Right lobe of liver (tissue), 6 donors: ENCODE measurements at places on chromosomes 7 and 10. TPM values are rescaled to one million over a fixed set of nuclear protein-coding genes. Genes with fewer than 3 reads are reported as not detected.

DNA sequence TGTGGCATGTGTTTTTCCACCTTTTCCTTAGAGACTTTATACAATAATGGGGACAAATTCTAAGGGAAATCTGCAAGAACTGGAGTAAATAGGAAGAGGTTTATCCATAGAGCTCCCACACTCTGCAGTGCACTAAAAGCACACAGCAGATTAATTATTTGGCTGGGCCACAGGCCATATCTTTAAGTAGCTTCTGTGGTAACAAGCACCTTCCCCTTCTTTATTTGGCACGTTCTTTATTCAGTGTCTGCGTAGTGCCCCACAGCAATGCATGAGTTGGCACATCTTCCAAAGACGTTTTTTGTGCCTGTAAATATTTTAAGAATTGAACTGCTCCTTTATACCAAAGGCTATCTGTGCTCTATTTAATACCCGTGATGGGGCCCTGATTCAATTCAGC, 104.9 kb upstream of the MBL2 start:
- no peaks in the 10 kb centered on the region for H3K4me1 ChIP-seq
- H3K36me3 ChIP-seq, result no peaks in the 10 kb centered on the region
- H3K27me3 ChIP-seq, result no peaks in the 10 kb centered on the region
- DNase-seq, result no peak
- H3K27ac ChIP-seq, result no peak overlapping the region
- H3K4me3 ChIP-seq, result no peak overlapping the region

DNA sequence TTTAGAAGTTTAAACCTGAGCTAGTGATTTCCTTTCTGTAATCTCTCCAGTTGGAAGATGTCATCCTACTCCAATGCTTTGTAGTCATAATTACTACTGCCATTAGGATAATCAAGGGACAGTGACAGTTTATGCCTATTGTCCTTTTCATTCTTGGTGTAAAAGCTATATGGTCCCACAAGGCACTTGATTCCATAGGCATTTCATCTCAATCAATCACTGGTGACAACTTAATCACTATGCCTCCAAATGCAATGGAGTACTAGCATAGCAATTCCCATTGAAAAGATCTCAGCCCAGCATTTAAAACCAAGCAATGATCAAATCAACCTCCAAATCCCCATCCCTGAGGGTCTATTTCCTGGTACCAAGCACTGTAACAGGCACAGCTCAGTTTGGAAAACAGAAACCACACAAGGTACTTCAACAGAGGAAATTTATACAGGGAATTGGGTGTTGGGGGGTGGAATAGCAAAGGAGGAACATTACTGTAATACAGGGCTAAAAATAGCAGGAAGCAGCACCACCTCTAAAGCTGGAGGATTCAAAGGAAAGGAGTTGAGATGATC, 51.0 kb downstream of the FHIP2A start:
- H3K4me1 ChIP-seq, result peaks cover 10% of the 10 kb centered on the region
- no peak overlapping the region for H3K4me3 ChIP-seq
- no peak for DNase-seq
- H3K27me3 ChIP-seq, result no peaks in the 10 kb centered on the region
- H3K27ac ChIP-seq, result no peak overlapping the region

DNA sequence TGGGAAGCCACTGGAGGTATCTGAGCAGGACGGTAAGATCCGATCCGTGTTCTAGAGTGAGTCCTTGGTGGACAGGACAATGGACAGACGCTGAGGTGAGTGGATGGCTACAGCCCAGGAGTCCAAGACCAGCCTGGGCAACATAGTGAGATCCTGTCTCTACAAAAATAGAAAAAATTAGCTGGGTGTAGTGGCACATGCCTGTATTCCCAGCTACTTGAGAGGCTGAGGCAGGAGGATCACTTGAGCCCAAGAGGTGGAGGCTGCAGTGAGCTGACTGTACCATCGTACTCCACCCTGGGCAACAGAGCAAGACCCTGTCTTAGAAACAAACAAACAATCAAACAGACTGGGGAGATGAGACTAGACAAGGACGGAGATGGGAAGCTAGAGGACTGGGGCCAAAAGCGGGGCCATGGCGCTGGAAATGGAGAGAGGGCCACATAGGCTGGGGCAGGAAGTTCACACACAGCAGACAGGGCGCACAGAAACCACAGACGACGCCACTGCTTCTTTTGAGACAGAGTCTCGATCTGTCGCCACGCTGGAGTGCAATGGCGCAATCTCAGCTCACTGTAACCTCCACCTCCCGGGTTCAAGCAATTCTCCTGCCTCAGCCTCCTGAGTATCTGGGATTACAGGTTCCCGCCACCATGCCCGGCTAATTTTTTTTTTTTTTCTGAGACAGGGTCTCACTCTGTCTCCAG, 24.7 kb downstream of the DAGLB start:
- no peaks in the 10 kb centered on the region for H3K36me3 ChIP-seq
- no peak overlapping the region for H3K4me3 ChIP-seq
- no peaks in the 10 kb centered on the region for H3K27me3 ChIP-seq
- DNase-seq, result no peak

GRCh38 chr7:49523870-49524269, 249.6 kb upstream of the VWC2 start:
- H3K36me3 ChIP-seq, result no peaks in the 10 kb centered on the region
- no peak overlapping the region for H3K4me3 ChIP-seq
- H3K27ac ChIP-seq, result no peak overlapping the region

DNA sequence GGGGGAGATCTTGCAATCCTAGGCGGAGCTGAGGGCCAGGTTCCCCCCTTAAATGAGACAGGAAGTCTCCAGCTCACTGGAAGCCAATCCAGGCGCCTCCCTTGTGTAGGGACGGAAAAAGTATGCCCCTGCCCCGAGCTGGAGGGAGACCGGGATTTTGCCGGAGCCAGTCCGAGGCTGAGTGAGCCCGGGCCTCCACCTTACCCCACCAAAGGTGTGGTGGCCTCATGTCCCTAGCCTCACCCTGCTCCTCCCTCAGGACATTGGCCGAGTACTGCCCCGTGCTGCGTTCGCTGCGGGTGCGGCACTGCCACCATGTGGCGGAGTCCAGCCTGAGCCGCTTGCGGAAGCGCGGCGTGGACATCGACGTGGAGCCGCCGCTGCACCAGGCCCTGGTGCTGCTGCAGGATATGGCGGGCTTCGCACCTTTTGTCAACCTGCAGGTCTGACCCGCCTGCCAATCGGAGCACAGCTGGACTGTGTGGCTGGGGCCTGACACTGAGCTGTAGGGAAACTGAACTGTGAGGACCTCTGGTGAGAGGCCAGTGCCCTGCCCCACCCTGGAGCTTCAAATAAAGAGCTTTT, 2.0 kb downstream of the FBXL15 start:
- no peaks in the 10 kb centered on the region for H3K27me3 ChIP-seq
- peak; percentile 88 for DNase-seq
- H3K4me1 ChIP-seq, result peaks cover 25% of the 10 kb centered on the region
- H3K36me3 ChIP-seq, result no peaks in the 10 kb centered on the region

NRCAM gene
- 0.22 TPM for total RNA-seq

- H3K4me1 ChIP-seq, result no peaks in the 10 kb centered on the region
- no peak overlapping the region for H3K27ac ChIP-seq
- H3K4me3 ChIP-seq, result no peak overlapping the region
Measured at GRCh38 chr10:7525314-7526016, 114.6 kb upstream of the SFMBT2 start.

DNA sequence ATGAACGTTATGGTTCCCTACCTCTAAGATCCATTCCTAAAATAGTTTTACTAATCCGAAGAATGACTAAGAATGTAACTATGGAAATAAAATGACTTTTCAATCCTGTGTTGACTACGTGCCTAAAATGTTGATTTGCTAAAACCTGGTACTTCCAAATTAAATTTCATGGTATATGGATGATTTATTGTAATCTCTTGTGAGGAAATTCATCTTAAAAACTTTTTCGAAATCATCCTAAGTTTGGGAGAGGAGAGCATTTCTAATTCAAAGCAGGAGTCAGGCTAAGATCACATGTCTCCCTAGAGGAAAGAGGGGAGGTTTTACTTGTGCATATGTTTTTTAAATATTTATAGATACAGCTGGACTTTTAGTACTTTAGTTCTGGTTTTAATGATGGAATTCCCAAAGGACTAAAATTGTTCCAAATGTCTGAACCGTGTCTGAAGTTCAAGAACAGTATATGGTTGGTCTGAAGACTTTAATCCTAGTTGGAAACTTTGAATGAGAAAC, 483.9 kb downstream of the AUTS2 start:
- no peak overlapping the region for H3K27ac ChIP-seq
- no peaks in the 10 kb centered on the region for H3K36me3 ChIP-seq
- no peaks in the 10 kb centered on the region for H3K27me3 ChIP-seq
- DNase-seq, result no peak

GIMAP5 gene
- 8.9 TPM for total RNA-seq

ITPRIP gene
- 7.4 TPM for total RNA-seq

ZNF488 gene
- not detected for total RNA-seq

DNA sequence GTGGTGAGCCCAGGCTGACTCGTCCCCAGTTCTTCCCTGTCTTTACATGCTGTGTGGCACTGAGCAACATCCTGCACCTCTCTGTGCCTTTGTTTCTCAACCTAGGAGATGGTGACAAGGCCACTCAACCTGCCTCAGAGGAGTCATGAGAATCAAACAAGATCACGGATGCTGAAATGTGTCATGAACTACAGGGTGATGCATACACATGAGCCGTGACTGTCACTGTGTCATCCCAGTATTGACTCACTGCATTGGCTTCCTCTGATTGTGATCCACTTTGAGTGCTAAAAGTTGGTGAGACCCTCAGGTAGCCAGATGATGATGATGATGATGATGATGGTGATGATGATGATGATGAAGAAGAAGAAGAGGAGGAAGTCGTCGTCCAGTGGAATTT, 11.5 kb downstream of the C10orf71 start:
- H3K27me3 ChIP-seq, result no peaks in the 10 kb centered on the region
- no peak overlapping the region for H3K4me3 ChIP-seq
- H3K4me1 ChIP-seq, result no peaks in the 10 kb centered on the region
- no peak overlapping the region for H3K27ac ChIP-seq
- no peaks in the 10 kb centered on the region for H3K36me3 ChIP-seq

GRCh38 chr10:48251525-48252353, 22.8 kb downstream of the FRMPD2 start:
- H3K4me3 ChIP-seq, result no peak overlapping the region
- H3K27me3 ChIP-seq, result no peaks in the 10 kb centered on the region
- no peak overlapping the region for H3K27ac ChIP-seq
- no peak for DNase-seq
- H3K36me3 ChIP-seq, result no peaks in the 10 kb centered on the region

GRCh38 chr7:74101061-74101681, 17.6 kb downstream of the LIMK1 start:
- no peaks in the 10 kb centered on the region for H3K27me3 ChIP-seq
- H3K36me3 ChIP-seq, result no peaks in the 10 kb centered on the region
- no peak overlapping the region for H3K4me3 ChIP-seq
- no peak for DNase-seq
- H3K27ac ChIP-seq, result no peak overlapping the region

DNA sequence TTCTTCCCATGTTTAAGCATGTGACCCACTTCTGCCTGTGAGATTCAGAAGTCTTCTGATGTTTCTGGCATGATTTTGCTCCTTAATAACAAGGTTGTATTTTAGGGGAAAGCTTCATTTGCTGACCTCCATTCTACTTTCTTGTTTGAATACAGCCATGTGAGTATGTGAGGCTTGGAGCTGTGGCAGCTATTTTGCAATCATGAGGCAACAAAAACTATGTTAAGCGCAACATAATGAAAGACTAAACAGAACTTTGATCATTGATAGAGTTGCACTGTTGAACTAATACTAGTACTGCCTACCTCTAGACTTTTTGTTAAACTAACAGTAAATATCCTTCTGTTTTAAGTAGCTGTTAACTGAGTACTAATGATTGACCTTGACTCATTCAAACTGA, 203.8 kb upstream of the FAM3C start:
- H3K4me1 ChIP-seq, result no peaks in the 10 kb centered on the region

DNA sequence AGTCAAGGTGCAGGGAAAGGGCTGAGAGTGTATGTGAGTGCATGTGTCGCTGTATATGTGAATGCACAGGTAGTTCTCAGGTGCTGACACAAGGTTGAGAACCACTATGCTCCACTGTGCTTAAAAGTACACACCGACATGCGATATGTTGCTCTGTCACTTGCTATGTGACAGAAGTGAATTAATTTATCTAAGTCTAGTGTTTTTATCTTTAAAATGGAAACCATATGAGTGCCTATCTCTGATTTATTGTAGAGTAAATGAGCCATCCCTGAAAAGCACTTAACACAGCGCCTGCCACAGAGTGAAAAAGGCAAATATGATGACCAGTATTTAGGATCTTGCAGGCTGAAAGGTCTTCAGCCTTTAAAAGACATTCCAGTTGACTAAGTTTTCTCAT, 4.9 kb downstream of the SLC35B4 start:
- no peak for DNase-seq
- no peaks in the 10 kb centered on the region for H3K4me1 ChIP-seq
- no peaks in the 10 kb centered on the region for H3K36me3 ChIP-seq
- H3K27ac ChIP-seq, result no peak overlapping the region
- no peak overlapping the region for H3K4me3 ChIP-seq

GRCh38 chr10:77501846-77502261, 135.8 kb downstream of the KCNMA1 start:
- no peak for DNase-seq
- no peaks in the 10 kb centered on the region for H3K27me3 ChIP-seq
- no peak overlapping the region for H3K4me3 ChIP-seq
- H3K27ac ChIP-seq, result no peak overlapping the region
